Activated CD4-positive, alpha-beta T cell treated with anti-CD3 and anti-CD28 coated beads, Interleukin-2, amount 50 U/mL, for 1 hour (primary cell): ENCODE measurements at places on chromosomes 7 and 10.

GRCh38 chr10:5659702-5660528 is 6.5 kb downstream of the ASB13 start:
- no peak for DNase-seq

DNA sequence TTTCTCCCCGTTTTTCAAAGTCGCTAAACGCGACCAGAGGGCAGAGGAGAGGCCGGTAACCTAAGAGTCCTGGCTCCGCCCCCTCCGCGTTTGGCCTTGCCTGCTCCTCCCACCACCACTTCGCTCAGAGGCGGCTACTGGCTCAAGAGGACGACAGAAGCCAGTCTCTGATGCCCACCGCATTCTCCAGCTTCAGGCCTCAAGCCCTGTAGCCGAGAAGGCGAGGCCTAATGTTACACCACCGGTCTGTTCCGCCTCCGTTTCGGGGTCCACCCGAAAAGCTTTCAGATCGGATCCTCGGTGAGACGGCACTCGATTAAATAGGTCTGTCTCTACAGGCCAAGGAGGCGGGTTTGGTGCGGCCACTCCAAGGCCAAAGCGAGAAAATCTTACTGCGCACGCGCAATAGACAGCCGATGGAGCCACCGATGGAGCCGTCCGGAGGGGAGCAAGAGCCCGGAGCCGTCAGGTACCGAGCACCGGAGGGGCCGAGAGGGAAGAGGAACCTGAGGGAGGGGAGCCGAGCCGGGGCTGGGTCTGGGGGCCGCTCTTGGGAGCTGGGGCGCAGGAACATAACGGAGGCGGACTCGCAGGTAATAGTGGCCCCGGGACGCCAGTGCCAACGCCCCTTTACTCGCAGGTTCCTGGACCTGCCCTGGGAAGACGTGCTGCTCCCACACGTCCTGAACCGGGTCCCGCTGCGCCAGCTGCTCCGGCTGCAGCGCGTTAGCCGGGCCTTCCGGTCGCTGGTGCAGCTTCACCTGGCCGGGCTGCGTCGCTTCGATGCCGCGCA is at the start of gene FBXL15:
FBXL15 (plus strand) TSS at position 123 of the 793 bp plus-strand sequence; CDS start at position 417, 294 bp downstream.
- DNase-seq, result peak; percentile 93

DNA sequence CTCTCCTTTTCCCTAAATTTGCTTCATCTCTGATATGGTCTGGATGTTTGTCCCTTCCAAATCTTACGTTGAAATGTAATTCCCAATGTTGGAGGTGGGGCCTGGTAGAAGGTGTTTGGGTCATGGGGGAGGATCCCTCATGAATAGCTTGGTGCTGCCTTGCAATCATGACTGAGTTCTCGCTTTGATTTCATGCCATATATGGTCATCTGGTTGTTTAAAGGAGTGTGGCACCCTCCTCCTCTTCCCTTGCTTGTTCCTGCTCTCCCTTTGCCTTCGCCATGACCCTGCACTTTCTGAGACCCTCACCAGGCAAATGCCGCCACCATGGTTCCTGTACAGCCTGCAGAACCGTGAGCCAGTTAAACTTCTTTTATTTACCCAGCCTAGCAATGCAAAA is 14.5 kb downstream of the NOBOX start:
- DNase-seq, result no peak

GRCh38 chr10:98259606-98260315 is 8.2 kb downstream of the LOXL4 start:
- no peak for DNase-seq

GRCh38 chr10:6504296-6504695 is 75.8 kb downstream of the PRKCQ start:
- no peak for DNase-seq

- no peak for DNase-seq
Measured at GRCh38 chr7:51251290-51251689, 65.3 kb downstream of the COBL start.
